ENCODE measurements at places on chromosomes 2 and 18.

DNA sequence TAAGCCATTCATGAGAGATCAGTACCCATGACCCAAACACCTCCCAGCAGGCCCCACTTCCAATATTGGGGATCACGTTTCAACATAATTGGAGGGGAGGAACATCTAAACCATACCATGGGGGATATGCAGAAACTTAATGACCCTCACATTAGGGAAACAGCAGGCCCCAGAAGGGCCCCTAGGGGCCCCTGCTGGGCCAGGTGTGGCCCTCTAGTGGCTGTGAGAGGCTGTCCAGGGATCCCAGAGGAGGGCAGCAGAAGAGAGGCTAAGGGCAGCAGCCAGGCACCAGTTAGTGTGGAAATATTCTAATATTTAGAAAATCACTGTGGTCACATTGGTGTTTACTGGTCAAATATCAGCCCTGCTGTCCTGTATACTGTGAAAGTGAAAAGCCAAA lies 49.3 kb upstream of the ANKRD44 start:
- no peak for DNase-seq

- no peak for DNase-seq
These were observed 239.2 kb downstream of the CMPK2 start for GRCh38 chr2:6626401-6627012.

GRCh38 chr2:5379811-5380210 lies 312.4 kb upstream of the SOX11 start:
- no peak for DNase-seq

DNA sequence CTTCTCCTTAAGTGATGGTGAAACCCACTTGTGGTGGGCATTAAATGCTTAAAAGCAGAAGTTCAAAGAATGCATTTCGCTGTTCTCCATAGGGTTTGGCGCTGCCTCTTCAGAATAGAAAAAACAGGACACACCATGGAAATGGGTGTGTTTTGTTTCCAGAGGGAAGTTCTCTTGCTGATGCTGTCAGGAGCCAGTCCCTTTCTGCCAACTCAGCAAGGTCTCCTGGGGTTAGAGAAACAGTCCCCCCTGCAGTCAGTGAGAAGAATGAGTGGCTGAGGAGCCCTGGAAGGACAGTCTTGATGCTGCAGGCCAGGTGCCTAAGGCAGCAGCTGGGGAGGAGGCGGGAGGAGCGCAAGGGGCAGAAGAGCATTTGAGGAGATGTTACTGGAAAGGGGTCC lies 37.8 kb upstream of the ASAP2 start:
- no peak for DNase-seq

DNA sequence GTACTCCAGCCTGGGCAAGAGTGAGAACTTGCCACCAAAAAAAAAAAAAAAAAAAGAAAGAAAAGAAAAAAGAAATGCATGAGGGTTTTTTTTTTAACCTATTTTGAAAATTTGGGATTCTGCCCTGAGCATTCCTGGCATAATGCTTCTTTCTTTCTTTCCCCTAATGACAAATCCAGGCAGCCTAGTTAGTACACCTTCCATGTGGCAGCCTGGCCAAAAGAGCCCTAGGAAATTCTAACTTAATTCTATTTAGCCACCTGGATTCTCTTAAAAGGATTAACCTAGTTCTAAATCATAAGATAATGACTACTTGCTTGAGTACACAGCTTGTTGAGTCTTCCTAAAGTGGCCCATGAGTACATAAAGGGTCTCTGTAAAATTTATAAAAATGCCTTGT lies 160.1 kb downstream of the THADA start:
- no peak for DNase-seq

DNA sequence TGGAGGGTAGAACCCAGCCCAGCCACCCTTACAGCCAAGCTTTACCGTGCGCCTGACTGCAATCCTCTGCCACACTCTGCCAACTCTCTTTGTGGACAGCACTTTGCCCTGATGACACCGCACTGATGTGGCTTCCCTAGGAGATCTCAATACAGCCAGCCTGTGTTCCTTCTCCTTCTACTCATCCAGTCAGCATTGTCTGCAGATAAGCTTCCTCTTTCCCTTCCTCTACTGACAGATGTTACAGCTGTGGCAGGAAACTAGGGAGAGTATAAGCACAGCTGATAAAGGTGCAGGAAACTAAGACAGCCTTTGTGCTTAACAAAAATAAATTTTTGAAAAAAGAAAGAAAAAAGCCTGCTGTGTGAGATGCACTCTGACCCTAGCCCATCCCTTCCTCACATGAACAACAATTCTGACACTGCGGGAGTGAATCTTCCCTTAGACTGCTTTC lies 25.0 kb downstream of the CEP68 start:
- DNase-seq = no peak

DNA sequence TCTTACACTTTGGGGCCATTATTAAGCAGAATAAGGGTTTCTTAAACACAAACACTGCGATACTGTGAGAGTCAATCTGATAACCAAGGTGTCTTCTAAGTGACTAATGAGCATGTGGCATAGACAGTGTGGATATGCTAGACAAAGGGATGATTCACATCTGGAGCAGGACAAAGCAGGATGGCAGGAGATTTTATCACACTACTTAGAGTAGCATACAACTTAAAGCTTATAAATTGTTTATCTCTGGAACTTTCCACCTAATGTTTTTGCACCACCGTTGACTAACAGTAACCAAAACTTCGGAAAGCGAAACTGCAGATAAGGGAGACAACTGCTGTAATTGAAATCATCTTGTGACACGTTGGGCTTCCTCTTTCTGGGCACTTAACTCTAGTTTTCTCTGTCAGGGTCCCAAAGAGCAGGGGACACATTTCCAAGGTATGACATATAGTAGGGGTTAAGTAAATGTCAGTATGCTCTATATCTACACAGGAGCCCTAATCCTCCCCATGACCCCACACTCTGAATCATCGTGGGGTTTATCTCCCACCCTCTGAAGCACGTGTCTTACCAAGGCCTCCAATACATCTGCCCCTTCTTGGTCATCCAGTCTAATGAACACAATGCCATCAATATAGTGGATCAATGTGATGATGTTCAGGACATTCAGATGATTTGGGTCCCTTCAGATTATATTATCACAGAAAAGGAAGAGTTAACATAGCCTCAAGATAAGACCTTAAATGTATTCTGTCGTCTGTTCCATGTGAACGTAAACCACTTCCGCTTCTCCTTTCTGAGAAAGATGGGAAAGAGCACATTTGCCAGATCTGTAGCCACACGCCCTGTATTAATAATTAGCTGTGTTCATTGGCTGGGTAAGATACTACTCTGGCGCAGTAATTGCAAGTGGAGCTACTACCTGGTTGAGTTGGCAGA lies 78.7 kb downstream of the FTCDNL1 start:
- DNase-seq = no peak

DNA sequence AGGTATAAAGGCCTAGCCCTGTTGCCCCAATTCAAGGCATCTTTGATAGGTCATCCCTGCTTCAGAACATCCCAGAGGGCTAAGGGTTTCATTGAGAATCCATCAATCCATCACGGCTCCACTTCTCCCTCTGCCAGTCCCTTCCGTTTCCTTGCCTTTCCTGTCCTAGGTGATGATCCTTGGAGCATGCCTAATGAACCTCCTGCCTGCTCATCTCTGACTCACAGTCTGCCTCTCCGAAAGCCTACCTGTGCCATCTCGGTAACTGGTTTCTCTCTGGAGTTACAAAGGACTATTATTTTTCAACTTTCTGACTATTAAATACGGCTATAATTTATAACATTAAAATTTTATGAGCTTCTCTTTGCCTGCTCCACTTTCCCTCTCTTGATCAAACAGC lies 36.7 kb upstream of the OSBPL6 start:
- DNase-seq = no peak

GRCh38 chr2:97858442-97858841 lies 137.3 kb downstream of the TMEM131 start:
- no peak for DNase-seq

DNA sequence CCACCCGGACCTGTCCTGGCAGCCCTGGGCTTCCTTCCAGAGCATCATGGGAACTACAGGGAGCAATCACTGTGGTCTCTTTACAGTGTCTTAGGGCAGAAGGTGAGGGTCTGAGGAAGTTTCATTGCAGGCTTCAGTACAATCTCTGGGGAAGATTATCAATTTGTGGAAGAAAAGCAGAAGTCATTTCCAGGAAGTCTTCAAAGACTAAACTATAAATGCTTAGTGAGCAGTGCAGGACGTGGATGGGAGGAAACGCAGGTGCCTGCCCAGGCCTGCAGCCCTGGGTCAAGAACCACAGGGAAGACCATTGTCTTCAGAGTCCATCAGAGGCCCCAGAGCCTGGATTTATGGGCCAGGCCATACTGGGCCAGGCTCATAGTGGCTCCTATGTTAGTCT lies 54.3 kb downstream of the INO80C start:
- no peak for DNase-seq

DNA sequence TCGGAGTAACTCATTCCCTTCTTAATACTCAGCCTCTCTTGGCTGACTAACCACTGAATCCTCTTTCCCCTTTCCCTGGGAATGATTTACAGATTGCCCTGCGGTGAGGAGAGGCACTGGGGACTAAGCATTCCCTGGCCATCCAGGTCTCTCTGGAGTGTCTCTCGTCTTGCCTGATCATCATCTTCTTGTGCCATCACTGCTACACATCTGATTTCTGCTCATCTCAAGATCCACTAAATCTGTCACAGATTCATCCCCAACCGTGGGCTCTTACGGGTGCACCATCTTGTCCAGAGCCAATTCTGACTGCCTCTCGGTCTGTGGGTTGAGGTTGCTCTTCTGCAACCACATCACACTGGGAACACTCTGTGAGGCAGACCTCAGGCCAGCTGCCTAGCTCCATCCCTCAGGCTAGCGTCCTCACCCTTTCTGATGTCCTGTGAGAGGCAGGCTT lies 12.0 kb downstream of the SFTPB start:
- no peak for DNase-seq

- DNase-seq = no peak
These were observed 129.0 kb upstream of the FOSL2 start for GRCh38 chr2:28263690-28264089.

GRCh38 chr2:148512501-148512900 lies 132.1 kb upstream of the EPC2 start:
- DNase-seq = no peak

- no peak for DNase-seq
These were observed 26.1 kb downstream of the TGFA start for GRCh38 chr2:70527447-70528080.

DNA sequence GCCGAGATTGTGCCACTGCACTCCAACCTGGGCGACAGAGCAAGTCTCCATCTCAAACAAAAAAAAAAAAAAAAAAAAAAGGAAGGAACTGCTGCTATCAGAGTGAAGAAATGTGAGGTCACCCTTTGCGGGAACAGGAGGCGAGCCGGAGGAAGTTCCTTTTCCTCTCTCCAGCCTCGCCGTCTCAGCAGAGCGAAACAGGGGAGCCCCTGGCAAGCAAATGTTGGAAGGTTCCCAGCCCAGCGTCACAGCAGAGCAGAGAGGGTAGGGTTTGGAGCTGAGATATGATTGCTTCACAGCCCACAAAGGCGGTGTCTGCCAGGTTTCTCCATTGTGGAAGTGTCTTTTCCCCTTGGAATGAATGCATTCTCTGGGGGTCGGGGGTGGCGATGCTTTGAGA lies 28.5 kb downstream of the SLC20A1 start:
- no peak for DNase-seq

DNA sequence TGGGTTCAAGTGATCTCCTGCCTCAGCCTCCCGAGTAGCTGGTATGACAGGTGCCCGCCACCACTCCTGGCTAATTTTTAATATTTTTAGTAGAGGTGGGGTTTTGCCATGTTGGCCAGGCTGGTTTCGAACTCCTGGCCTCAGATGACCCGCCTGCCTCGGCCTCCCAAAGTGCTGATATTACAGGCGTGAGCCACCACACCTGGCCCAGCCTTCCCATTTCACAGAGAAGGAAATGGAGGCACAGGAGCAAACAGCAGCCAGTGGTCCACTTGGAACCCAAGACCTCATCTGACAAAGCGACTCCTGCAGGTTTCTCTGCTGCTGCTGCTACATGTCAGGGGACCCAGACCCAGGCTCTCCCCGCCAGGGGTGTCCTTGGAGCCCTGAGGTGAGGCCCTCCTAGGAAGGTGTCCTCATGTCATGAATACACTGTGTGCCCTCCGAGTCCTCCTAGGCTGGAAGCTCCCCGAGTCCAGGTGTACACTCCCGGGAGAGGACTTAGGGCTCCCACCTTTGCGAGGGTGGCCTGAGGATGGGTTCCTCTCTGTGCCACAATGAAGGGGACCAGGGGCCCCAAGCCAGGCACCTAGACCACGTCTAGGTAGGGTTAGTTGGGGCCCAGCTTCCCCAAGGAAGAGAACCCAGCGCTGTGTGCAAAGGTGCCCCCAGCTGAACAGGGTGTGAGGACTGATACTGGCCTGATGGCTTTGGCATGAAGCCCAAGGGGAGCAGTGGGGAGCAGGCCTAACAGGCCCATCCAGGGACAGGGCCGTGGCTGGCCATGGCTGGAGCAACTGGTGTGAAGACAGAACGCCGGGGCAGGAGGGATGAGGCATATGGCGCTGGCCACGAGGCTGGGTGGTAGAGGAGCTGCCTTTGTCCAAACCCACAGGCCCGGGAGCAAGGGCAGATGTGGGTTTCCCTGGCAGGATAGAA lies 56.1 kb downstream of the HS6ST1 start:
- no peak for DNase-seq

DNA sequence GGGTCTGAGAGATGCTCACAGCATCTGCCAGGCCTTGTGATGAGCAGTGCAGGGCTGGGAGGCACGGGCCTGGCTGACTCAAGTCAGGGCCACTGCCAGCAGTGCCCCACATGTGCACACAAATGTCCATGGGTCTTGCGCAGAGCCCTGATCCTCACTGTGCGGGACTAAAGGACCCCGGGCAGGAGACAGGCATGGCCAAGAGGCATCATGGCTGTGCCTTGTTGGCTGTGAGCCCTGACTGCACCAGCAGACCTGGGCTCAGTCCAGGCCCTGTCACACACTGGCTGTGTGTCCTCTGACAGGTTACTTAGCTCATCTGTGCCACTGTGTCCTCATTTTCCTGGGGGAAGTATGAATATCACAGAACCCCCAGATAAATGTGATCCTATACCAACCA lies 4.0 kb downstream of the KCNIP3 start:
- no peak for DNase-seq

- no peak for DNase-seq
These were observed 18.3 kb upstream of the TAF4B start for GRCh38 chr18:26207937-26208336.

- DNase-seq = no peak
These were observed 529.7 kb downstream of the DSC3 start for GRCh38 chr18:30512872-30513271.

DNA sequence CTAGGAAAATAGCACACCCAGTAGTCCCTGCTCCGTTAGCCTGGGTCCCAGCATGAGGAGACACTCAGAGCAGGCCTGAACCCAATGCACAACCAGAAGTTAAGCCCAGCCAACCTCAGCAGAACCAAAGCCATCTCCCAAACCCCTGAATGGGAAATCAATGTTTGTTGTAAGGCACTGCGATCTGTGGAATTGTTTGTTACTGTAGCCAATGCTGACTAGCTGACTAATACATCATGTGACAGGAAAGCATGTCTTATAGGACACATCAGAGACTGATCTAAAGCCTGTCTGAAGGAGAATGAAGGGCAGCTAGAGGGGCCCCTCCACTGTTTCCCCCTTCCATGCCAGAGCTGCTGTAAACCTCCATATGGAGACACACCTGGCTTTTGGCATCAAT lies 96.4 kb downstream of the MARCHF4 start:
- no peak for DNase-seq

- DNase-seq = no peak
These were observed 249.6 kb upstream of the TFPI start for GRCh38 chr2:187803816-187804215.
